CD4-positive, alpha-beta T cell treated with Interleukin-6 at 100 ng/mL for 8 hours (primary cell): ENCODE measurements at places on chromosomes 4 and X.

GRCh38 chrX:42117318-42117717 is 194.0 kb upstream of the CASK start:
- no peak for DNase-seq

- DNase-seq = no peak
Observed at GRCh38 chr4:185335579-185335978, 60.1 kb downstream of the LRP2BP start.

DNA sequence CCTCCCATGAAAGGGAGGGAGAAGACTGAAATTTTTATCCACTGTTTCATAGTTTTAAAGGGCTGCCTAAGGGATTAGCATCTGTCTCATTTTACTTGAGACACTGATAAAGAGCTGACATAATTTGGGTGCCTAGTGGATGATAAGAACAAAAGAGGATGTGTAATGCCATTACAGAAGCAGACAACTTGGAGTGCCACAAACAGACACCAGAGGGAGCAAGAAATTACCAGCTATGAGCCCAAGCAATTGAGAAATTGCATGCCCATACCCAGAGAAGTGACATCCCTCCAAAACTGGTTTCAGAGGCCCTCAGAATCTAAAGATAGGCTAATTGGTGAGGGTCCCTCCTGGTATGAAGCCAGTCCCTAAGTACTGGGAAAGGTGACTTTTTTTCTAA is 38.5 kb upstream of the POU3F4 start:
- DNase-seq = no peak

DNA sequence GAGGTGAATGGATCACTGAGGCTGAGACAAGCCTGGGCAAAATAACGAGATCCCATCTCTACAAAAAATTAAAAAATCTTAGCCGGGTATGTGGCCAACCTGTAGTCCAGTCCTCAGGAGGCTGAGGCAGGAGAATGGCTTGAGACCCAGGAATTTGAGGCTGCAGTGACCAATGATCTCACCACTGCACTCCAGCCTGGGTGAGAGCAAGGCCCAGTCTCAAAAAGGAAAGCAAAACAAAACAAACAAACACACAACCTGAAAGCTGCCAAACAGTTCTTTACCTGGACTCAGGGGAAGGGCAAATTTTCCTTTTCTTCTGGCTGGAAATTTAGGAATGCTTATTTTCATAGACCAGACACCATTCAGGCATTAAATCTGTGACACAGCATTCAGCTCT is 163.1 kb upstream of the FAT1 start:
- no peak for DNase-seq

DNA sequence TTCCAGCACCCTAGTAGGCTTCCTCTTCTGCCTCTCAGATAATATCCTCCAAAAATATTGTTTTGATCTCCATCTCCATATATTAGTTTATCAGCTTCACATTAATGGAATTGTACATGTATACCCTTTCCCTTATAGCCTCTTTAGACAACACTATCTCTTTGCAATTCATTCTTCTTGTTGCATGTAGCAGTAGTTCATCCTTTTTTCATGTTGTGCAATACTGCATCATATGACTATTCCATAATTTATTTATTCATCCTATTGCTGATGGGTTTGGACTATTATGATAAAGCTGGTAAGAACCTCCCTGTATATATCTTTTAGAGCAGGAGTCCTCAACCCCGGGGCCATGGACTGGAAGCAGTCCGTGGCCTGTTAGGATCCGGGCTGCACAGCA is 148.2 kb upstream of the FAT1 start:
- DNase-seq = no peak

GRCh38 chr4:181793096-181793495 is 450.1 kb upstream of the TENM3 start:
- DNase-seq = no peak

- no peak for DNase-seq
Observed at GRCh38 chr4:167025670-167026069, 208.6 kb downstream of the SPOCK3 start.

DNA sequence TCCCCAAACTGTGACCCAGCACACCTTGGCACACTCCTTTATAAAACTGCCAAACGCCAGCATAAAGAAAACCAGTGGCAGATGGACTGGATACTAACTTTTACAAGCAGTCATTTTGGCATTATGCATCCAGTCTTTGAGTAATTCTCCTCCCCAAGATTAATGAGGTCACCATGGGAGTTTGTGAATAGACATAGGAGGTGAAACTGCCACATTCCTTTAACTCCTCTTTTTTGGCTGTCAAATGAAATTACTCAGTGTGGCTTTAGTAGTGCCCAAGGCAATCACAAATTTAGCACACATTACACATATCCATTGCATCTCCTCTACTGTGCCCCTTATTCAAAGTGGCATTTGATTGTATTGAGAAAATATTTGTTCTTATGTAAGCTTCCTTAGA is 315.3 kb upstream of the FGF13 start:
- DNase-seq = no peak

DNA sequence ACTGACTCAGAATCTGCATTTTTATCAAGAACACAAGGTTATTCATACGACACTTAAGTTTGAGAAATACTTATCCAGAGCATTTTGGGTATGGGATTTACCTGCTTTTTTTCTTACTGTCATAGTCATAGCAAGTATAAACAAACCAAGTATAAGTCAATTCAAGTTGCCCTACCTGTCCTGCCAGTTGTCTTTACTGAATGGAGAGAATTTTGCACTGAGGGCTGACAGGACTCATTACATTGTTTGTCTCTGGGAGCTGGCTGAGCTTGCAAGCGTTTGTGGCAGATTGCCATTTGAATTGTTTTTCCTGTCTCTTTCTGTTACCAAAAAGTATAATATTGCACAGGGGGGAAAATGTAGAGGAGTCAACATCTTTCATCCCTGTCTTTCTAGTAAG is 278.9 kb upstream of the MAGEC2 start:
- no peak for DNase-seq
